ENCODE measurements at places on chromosomes 1 and 21. TPM values are rescaled to one million over a fixed set of nuclear protein-coding genes. Genes with fewer than 3 reads are reported as not detected.

GRCh38 chr21:45680215-45680614, 36.7 kb downstream of the PCBP3 start:
- DNase-seq, result no peak

Gene TTC22
- total RNA-seq, result 5.7 TPM

Gene AADACL4
- not detected for total RNA-seq

DNA sequence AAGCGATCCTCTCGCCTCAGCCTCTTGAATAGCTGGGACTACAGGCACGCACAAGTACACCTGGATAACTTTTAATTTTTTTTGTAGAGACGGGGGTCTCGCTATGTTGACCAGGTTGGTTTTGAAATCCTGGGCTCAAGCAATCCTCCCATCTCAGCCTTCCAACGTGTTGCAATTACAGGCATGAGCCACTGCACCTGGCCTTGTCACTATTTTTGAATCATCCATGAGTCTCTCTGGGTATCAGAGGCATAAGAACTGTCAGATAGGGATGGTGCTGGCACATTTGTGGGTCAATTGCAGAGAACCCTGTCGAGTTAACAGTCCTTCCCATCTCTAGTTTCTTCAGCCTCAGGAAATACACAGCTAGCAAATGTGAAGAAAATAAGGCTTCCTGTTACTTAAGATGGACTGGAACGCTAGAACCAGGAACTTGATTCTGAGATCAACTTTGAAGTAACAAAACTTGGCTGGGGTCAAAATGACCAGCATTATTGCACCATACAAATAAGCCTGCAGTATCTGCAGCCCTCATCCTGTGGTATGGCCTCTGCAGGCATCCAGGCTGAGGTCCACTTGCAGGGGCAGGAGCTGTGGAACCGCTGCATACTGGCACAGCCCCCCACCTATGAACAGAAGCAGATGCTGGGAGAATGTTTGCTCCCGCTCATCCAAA, 124.3 kb upstream of the GADD45A start:
- no peak for DNase-seq

GRCh38 chr1:177915641-177916040, 54.2 kb downstream of the SEC16B start:
- no peak for DNase-seq

GRCh38 chr1:182781841-182782586, 7.6 kb upstream of the NPL start:
- peak; percentile 68 for DNase-seq

DNA sequence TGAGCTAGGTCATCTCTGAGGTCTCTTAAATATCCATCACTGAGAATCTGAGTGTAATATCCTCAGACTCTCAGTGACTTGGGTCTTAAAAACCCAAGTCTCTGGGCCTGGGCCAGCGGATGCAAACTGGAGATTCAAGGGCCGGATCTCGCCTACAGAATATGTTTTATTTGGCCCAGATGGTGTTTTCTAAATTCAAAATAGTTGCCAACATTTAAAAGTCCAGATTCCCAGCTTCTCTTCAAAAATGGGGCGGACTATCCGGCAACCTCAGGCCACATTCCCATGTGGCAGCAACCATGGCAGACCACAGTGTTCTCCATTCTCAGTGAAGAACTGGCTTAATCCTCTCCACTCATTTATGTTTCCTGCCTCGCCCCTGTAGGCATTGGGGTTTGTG, 12.7 kb upstream of the HEYL start:
- DNase-seq, result no peak

- DNase-seq, result no peak
These were observed 44.7 kb upstream of the LAX1 start for GRCh38 chr1:203720242-203720641.

Gene GUCA2B
- not detected for total RNA-seq

Gene CCT8
- 109 TPM for total RNA-seq

DNA sequence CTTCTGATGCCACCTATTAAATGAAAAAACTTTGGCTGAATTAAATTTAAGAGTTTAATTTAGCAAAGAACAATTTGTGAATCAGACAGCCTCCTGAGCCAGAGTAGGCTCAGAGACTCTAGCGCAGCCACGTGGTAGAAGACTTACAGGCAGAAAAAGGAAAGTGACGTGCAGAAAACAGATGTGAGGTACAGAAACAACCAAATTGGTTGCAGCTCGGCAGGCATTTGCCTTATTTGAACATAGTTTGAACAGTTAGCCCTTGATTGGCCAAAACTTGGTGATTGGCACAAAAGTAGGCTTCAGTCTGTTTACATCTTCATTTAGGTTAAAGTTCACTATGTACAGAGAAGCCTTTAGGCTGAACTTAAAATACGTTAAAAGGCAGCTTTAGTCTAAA, 22.9 kb downstream of the TCP10L start:
- no peak for DNase-seq

Gene RHD
- total RNA-seq, result under 0.01 TPM

Gene AIRE
- 0.27 TPM for total RNA-seq

Gene PDXK
- 21.0 TPM for total RNA-seq

Gene TAS1R2
- not detected for total RNA-seq

DNA sequence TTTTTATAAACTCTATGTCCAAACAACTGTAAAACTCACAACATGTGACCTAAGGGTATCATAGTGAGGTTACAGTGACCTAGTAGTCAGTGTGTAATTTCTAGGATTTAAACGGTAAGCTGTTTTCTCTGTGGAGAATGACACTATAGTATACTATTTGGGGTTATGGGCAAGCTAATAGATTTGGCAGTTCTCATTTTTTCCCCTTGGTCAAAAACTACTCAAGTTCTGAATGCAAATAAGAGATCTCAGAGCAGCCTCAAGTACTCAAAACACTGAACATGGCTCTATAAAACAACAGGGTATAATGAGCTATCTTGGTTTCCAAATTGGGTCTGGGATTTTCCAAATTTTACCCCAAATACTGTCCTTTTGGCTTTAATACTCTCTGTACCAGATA, 88.5 kb upstream of the HMCN1 start:
- no peak for DNase-seq

- no peak for DNase-seq
These were observed 18.6 kb upstream of the TTC34 start for GRCh38 chr1:2819831-2820730.

DNA sequence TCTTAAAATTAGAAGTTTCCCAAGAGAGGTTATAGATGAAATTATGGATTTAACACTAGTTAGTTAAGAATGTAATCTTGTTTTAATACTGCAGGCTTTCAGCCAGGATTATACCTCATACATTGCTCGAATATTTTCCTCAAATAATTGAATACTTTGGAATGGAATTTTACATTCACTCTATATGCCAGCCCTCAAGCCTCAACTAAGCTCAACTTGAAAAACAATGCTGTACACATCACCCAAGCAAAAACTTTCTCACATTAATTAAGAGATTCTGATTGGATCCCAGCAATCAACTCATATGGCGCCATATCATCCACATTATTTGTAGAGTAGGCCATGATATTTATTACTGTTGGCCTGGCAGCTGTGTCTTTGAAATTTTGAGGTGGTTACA, 710.7 kb upstream of the ADAMTS5 start:
- no peak for DNase-seq

- DNase-seq, result no peak
These were observed 21.1 kb downstream of the SSBP3 start for GRCh38 chr1:54384918-54385726.

Gene TFF2
- total RNA-seq, result not detected

Gene OR2L13
- 3.8 TPM for total RNA-seq

Gene SPRR2B
- total RNA-seq, result not detected

- DNase-seq, result no peak
These were observed 166.0 kb upstream of the IGSF21 start for GRCh38 chr1:17941431-17942189.

Gene CNR2
- 1.3 TPM for total RNA-seq

DNA sequence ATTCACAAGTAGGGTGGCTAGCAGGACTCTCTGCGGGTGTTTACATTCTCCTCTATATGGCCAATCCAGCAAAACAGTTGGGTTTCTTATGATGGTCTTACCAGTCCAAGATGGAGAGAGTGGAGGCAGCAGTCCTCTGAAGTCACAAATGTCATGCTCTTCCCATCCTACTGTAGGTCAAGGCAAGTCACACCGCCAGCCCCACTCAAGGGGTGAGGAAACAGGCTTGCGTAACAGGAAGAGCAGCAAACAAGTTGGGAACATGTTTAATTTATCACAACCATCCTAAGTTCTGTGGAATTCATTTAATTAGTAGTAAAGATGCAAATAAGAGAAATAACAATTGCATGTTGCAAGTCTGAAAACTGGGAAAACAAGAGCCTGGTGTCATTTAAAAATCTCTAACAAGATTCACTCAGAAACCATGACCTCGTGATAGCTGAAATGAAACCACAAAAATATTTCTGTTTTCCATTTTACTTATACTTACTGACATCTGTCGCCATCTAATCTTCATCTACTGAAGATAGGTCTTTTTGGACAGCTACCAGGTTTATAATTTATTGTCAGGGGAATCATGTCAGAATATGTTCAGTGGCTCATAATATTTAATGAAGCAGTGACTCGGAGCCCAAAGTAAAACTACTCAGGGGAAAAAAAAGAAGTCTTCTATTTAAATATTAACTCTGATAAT, 349.1 kb upstream of the FMN2 start:
- DNase-seq, result no peak

GRCh38 chr21:29125191-29125590, 5.3 kb upstream of the MAP3K7CL start:
- DNase-seq, result no peak

Gene RGS8
- under 0.01 TPM for total RNA-seq

Gene LMX1A
- total RNA-seq, result not detected

Gene ELF3
- 1.3 TPM for total RNA-seq

DNA sequence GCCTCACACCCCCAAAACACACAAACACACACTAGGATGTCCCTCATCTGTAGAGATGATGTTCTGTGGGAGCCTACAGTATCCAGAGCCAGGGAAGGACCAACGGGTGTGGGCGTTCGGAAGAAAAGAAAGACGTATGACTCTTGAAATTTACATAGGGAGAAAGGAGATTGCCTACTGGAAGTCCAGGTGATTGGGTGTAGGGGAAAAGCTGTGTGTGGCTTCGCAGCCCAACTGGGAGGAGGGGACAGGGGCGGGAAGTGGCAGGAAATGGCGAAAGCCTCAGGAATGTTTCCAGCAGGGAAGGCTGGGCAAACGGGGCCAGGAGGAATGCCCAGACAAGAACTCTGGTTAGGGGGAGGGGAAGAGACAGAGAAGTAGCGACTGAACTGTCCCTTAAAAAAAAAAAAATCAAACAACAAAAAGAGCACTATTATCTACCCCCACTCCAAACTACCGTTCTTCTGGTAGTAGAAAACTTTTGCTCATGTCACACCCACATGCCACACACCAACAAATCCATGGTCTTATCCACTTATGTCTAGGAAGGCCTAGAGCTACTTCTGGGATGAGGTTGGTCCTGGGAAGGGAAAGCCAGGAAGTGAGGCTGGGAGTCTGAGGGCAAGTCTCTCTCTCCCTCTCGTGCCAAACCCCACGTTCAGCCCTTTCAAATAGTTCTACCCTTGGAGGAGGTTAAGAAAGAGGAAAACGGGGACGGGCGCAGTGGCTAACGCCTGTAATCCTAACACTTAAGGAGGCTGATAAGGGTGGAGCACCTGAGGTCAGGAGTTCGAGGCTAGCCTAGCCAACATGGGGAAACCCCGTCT, 1.8 kb upstream of the CKS1B start:
- no peak for DNase-seq

Gene CD5L
- total RNA-seq, result not detected

- DNase-seq, result no peak
These were observed 39.3 kb downstream of the CDKN2C start for GRCh38 chr1:51009381-51009780.

DNA sequence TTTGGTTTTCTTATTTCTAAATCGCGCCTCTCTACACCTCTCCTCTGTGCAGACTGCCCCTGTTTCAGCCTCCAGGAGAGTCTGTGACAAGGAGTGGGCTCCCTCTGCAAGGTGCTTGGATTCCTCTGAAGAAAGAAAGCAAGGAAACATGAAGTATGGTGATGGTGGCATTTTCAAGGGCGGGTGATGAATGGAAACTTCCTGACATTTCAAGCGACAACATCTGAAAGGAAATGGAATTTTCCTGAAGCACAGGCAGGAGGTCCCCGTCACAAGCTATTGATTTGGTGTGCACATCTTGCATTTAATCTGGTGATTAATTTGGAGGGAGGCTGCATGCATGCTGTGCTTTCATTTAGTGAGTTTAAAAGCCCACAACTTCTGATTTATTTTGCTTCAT, 164.6 kb upstream of the FGGY start:
- no peak for DNase-seq

Data from hematopoietic multipotent progenitor cell (in vitro differentiated cells).